Fibroblast of lung (primary cell): ENCODE measurements at places on chromosomes 2 and 18. TPM values are rescaled to one million over a fixed set of nuclear protein-coding genes. Genes with fewer than 3 reads are reported as not detected.

DNA sequence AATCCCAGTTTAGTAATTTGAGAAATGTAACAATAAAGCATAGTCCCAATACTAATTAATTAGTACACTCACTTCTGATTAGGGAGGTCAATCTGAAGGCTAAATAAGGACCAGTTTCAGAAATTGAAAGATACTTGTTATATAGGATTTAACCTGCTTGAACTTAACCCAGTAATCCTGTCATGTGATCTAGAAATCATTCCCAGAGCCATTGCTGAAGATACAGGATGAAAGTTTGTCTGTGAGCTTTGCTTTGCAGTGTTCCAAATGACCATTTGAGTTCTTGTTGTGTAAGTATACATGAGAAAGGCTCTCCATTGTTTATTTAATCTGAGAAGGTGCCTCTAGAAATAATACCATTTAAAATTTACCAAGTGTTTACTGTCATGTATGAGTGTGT is 52.2 kb downstream of the GALNT1 start:
- no peak for DNase-seq

DNA sequence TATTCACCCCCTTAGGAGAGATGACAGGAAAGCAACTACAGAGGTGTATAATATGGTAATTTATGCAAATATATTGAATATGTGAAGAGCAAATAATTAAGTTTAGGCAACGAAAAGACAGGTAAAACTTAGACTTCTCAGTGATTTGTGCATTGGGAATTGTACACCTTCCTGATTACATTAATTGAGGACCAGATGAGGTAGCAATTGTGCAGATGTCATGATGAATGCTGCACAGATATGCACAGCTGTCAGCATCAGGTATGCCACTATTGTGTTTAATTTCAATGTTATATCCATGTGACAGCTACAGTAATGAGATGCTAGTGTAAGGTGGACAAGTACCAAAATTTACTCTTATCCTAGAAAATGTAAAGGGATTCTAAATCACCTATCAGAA is 267.2 kb upstream of the FSIP2 start:
- no peak for DNase-seq

Gene DUSP2
- total RNA-seq = 0.33 and 1.0 TPM in 2 replicates

- DNase-seq = peak; percentile 44
Observed at GRCh38 chr2:105545730-105546627, 147.1 kb upstream of the FHL2 start.

Gene LYPD6
- total RNA-seq = under 0.01 and 0.17 TPM in 2 replicates

Gene RGPD3
- 0.17 and 0.26 TPM in 2 replicates for total RNA-seq

- no peak for DNase-seq
Observed at GRCh38 chr2:177675350-177675821, 282.8 kb downstream of the AGPS start.

Gene DTNA
- 28.2 and 38.8 TPM in 2 replicates for total RNA-seq

Gene PARD6G
- 2.1 and 3.1 TPM in 2 replicates for total RNA-seq

DNA sequence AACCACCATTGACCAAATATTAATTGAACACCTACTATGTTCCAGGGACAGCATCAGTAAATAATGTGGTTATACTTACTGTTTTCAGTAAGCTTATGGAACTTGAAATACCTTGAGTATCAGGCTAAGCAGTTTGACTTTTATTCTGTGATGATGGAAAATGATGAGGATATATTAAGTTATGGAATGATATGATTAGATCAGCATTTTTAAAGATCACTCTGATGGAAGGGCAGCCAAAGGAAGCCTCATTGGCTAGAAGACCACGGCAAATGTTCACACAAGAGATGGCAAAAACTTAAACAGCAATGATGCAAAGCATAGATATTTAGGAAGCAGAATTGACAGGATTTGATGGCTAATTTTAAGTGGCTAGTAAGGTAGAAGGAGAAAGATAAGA is 266.9 kb upstream of the DPP10 start:
- DNase-seq = no peak

DNA sequence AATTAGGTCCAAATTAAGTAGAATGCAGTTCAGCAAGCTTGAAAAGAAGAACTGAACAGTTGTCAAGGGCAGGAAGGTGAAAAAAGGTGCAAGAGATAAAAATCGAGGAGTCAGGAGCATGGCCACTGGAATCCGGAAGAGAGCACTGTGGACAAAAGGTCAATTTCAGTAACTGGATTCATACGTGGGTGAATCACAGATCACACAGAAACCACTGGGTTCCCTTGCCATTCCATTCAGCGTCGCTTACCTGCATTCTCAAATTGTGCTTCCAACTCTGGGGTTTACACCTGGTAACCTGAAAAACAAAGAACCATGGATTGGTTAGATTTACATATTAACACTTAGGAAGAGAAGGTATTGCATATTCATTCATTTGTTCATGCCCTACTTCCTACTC is 21.6 kb upstream of the LMAN1 start:
- DNase-seq = no peak

GRCh38 chr2:232375164-232375563 is 3.4 kb upstream of the ALPP start:
- DNase-seq = no peak

DNA sequence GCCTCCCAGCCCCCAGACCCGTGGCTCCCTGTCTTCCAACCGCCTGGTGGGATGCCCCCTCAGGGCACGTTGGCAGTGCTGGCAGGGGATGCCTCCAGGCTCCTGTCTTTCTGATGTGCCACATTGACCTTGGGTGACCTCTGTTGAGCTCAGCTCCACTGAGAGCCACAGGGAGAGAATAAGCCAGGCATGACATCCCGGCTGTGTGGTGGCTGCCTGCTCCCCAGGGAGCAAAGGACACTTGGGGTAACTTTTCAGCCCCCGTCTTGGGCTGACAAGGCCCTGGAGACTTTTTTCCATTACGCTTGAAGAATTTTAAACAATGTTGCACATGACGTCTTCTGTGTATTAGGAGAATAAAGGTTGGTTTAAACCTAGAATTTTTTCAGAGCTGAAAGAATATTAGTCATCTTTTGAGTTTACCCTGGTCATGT is 246.0 kb downstream of the TSN start:
- DNase-seq = no peak

Gene CCDC68
- 5.1 and 8.3 TPM in 2 replicates for total RNA-seq

GRCh38 chr18:44245019-44245418 is 435.7 kb upstream of the SETBP1 start:
- DNase-seq = no peak

GRCh38 chr2:109497463-109497862 is 116.3 kb downstream of the SEPTIN10 start:
- DNase-seq = peak; percentile 84

GRCh38 chr2:231197706-231198290 is 633 bp upstream of the ARMC9 start:
- DNase-seq = no peak

DNA sequence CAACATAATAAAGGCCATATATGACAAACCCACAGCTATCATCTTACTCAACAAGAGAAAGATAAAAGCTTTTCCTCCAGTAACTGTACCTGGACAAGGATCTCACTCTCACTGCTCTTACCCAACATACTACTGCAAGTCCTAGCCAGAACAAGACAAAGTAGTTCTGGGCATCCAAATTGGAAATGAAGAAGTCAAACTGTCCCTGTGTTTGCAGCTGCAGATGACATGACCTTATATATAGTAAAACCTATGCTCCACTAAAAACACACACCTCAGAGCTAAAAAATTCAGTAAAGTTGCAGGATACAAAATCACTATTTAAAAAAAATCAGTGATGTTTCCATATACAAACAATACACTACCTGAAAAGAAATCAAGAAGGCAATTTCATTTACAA is 32.2 kb downstream of the USP34 start:
- no peak for DNase-seq

DNA sequence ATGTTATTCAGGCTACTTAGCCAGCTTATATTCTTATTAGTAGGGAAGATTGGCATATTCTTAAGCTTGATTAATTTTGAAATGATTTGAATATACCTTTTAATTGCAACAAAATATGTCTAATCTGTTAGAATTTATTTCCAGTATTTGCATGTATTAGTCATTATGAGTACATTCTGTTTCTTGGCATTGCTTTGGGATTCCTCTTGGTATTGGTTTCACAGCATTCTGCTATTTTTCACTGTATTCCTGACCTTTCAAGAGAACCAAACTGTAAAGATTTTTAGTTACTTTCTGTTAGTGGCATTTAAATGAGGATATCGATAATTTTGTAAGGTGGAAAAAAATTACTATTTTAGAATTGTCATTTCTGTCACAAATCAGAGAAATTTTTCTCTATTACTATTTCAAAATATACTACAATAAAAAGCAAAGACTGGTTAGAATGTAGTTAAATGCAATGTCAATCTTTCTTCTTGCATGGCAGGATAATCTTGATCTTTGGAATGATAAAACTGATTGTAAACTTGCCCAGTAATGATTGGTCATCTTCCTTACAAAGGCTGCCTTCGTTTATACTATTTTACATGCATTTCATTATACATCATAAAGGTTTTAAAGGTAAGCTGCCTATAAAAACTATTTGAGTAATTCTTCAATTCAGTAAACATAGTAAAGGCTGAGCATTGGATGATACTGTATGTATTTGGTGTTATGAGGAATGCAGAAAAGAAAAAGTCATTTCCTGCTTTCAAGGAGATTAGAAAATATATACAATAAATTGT is 86.1 kb downstream of the SLC4A10 start:
- DNase-seq = peak; percentile 63

DNA sequence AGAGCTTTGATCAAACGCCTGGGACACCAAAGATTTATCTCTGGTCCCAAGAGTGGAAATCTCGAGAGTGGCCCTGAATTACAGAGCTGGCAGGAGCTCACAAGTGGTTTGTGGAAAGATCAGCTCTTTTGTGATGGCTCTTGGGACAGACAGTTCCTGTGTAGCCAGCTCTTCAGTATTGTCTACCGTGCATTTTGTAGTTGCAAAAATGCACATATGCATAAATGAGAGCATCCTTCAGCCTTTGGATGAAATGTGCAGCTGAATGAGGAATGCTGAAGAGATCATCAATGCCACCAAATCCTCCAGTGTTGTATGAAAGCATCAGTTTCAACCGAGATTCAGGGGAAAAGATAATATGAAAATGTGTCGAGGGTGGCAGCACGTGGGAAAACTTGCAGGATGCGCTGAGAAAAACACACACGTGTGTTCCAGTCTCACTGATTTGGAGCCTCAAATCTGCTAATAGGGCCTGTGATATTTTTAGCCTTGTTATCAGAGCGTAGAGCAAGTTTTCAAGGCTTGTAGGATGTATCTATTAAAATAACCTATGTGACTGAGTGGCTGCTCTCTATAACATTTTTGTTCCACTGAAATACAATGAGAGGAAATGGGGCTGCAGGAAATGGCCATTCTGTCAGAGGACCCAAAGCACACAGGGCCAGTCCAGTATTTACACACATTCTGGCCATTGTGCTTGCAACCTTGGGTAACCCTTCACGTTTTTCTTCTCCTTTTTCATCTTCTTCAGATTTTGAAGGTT is 138.7 kb downstream of the PRKCE start:
- DNase-seq = no peak

- DNase-seq = peak; percentile 83
Observed at GRCh38 chr2:55482186-55482884, 37.2 kb upstream of the CFAP36 start.

DNA sequence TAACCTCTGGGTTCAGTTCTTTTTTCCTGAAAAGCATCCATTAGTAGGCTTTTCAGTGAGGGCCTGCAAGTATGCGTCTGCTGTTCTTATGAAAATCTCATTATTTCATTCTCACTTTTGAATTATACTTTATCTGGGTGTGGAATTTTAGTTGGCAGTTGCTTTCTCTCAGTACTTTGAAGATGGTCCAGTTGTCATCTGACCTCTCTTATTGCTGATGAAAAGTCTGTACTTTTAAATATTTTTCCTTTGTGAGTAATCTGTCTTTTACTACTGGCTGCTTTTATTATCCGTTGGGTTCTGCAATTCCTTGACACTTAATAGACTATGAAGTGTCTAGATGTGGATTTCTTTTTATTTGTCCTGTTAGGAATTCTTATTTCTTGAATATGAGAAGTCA is 307.8 kb downstream of the CYP26B1 start:
- DNase-seq = no peak

Gene FOXI3
- not detected in 2 replicates for total RNA-seq

GRCh38 chr2:150469706-150470274 is 17.7 kb downstream of the RND3 start:
- DNase-seq = no peak

DNA sequence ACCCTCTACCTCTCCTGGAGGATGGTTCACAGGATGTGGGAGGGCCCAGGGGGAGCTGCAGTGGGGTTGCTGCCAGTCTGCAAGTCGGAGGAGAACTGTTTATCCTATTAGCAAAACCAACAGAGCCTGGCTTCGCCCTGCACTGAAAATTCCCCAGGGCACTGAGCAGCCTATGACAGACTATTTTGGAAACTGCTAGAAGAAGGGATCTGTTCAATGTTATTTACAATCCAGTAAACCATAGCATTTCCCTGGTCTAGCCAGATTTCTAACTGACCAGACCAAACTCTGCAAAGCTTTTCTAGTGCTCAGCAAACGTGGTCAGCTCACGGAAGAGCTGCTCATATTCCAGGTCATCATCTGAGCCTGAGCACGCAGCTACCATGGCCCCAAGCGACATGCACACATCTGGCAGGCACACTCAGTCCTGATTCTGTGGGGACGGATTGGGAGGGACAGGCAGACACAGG is 64.8 kb upstream of the PID1 start:
- no peak for DNase-seq

GRCh38 chr2:430291-431040 is 142.6 kb upstream of the ALKAL2 start:
- DNase-seq = no peak

DNA sequence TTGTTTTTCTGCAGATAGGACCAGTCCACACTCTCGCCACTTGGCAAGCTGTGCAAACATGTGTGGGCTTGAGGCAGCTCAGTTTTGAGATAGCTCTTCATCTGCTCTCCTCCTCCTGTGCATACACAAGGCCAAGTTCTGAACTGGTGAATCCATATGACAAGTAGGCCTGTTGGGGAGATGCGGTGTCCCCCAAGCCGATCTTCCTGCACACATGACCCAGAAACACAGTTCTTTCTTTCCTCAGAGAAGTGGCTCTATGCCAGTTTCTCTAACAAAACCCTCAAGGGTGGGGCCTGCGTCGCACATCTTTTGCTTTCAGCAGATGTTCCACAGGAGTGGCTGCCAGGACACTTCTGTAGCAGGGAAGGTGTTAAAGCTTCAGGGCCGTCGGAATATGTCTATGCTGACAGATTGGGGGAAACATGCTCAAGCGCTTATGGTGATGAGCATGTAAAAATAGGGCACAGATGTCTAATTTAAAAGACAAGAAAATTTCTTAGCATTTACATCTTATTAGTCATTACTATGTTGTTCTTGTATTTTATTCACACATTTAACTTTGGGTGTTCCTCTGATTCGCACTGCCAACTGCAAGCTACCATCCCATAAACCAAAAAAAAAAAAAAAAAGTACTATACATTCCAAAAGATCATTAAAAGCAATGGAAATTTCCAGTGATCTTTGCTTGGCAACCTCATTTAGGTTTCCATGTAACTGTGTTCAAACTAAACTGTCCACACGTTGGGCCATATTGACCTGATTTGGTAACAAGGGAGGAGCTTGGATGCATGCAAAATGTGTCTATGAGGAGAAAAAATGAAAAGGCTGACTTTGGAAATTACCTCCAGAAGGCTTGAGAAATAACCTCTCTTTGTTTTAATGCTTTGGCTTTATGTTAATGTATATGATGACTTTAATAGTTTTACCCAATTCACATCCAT is 1055.5 kb upstream of the KLHL29 start:
- no peak for DNase-seq
